ENCODE measurements at places on chromosomes 1 and 21.

DNA sequence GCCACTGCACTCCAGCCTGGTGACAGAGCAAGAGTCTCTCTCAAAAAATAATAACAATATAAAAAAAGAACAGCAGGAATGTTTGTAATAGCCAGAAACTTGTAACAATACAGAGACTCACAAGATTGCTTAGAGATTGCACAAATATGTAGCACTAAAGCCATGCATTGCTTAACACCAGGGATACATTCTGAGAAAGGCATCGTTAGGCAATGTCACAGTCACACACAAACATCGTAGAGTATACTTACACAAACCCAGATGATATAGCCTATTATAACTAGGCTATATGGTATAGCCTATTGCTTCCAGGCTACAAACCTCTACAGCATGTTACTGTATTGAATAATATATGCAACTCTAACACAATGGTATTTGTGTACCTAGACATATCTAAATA lies 45.3 kb downstream of the GPATCH2 start:
- no peak for DNase-seq

DNA sequence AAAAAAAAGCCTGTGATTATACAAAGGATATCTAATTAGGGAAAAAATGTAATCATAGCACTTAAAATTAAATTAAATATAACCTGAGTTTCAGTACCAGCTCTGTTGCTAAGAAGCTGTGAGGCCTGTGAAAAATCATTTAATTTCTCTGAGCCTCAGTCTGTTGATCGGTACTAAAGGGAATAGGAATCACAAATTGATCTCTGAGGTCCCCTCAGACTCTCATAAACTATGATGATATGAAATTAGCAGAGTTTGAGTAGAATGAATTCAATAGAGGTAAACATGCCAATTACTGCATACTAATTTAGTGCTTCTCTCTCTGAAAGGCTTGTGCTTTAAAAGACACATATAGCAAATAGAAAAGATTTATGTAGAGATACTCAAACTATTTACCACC lies 416.8 kb upstream of the NCAM2 start:
- no peak for DNase-seq

DNA sequence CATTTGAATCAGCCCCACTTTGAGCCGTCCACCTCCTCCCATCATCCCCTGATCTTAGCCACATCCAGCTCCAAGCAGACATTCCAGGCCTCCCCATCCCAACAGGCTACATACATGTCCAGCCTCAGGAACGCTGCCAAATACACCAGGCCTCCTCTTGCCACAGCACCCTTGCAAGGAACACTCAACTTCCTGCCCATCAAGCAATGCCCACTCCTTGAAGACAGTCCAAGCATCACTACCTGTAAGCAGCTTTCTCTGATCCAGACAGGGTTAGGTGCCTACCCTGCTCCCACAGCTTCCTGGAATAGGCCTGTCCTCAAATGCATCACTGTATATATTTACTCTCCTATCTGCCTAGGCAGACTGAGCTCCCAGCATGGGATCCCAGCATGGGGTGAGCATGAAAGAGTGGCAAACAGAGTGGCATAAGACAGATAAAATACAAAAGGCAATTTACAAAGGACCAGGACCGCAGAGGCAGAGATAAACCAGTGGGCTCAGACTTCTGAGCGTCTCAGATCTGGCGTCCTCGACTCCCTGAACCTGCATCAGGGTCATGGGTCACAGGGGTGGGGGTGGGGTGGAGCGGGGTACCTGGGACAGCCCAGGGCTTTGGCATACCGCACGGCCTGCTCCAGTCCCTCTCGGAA lies 816 bp downstream of the HYI start:
- DNase-seq = no peak

GRCh38 chr1:95604771-95605170 lies 370.8 kb downstream of the RWDD3 start:
- DNase-seq = no peak

DNA sequence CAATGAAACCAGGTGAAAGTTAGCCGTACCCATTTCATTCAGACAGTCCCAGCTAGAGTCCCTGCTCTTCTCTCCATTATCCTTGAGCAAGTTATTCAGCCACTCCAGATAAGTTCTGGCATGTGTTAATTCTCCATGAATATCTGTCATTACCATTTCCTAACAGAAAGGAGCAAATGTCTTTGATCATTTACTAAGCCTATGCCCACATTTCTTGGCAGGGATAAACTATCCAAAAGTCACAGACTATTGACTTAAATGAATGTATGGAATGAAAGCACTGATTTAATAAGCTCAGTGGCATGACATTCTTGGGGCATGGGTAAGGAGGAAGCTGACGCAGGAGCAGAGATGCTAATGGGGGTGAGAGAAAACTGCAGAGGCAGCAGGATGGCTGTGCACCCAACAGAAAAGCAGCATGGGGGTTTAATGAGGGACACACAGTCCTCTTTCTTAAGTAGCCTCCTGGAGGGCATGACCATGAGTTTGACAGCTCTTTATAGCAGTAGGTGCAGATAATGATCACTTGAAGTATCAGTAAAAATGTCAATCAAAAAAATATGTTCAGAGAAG lies 17.6 kb upstream of the DHCR24 start:
- DNase-seq = no peak

DNA sequence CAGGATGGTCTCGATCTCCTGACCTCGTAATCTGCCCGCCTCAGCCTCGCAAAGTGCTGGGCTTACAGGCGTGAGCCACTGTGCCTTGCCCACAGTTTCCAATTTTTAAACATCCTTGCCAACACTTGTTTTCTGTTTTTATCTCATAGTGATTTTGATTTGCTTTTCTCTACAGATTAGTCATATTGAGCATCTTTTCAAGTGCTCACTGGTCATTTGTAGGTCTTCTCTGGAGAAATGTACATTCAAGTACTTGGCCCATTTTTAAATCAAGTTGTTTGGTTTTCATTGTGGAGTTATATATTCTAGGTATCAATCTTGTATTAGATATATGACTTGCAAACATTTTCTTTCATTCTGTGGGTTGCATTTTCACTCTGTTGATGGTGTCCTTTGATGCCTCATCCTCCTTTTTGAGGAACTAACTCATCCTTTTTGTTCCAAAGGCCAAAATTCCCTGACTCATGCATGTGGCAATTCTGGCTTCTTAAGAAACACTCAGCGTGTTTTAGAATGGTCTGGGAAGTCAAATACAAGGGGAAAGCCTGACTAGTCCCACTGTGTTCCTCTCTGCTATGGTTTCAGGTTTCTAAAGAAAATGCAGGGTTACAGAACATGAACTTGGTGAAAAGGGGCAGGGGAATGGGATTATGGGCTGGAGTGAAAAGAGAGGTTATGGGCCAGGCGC lies 37.3 kb downstream of the PTAFR start:
- DNase-seq = no peak

DNA sequence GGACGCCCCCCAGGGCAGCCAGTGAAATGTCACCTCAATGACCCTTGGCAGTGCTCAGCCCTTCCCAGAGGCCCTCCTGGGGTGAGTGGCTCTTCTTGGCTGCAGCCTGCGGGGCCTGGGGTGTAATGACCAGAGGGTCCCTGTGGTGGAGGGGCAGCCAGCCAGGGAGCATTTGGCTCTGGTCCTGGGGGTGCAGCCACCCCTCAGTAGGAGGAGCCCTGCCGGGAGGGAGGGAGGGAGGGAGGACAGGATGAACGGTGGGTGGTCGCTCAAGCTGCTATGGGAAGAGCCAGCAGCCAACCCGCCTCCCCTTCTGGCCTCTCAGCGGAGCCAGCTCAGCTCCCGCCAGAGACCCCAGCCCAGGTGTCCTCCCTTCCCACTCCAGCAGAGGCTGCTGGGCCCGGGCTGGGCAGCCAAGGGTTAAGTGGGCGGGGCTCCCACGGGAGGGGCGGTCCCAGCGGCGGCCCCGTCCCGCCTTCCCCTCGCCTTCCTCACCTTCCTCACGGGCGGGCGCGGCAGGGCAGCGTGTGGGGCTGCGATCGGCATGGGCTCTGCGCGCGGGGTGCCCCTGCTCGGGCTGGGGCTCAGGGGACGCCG lies 9.0 kb upstream of the PLCH2 start:
- DNase-seq = no peak

DNA sequence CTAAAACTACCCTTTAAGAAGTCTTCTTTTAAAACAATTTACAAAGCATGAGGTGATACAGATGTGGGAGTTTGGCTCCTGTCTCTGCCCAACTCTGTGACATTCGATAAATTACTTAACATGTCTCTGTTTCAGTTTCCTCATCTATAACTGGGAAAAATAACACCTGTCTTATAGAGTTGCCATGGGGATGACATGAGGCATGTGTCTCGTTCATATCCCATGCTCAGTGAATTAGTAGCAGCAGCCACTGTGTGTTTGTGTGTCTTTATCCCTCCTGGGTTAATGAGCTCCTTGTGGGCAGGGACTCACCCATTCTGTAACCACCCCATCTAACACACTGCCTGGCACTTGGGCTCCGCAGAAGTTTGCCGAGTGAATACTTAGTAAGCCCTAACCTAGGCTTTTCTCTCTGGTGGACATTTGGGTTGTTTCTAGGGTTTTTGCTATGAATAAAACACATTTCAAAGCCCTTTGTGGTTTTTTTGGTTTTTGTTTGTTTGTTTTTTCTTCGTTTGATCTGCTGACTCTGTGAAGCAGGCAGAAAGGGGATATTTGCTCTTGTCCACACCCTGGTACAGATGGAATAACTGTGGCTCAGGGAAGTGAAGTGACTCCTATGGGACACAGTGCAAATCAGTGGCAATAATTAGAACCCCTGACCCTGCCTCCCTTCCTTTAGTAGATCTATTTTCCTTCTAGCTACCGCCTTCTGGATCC lies 797 bp upstream of the KCNJ9 start:
- no peak for DNase-seq

- no peak for DNase-seq
These were observed 83.1 kb downstream of the PTBP2 start for GRCh38 chr1:96804648-96805047.

DNA sequence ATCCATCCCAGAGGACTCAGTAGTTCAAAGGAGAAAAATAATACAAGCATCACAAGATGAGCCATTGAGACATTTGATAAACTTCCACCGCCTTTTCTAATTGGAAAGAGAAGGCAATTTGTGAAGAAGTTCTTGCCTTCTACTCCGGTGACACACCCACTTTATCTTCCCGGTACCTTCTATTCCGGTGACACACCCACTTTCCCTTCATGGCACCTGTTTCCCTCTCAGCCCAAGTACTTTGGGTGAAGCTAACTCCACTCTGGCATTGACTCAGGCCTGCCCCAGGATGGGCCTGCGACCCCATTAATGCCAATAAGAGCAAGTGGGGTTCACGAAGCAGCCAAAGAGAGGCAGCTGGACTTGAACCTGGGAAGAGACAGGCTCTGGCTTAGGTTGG lies 38.2 kb downstream of the CLDN14 start:
- DNase-seq = no peak

- DNase-seq = no peak
These were observed 47.1 kb downstream of the WNT9A start for GRCh38 chr1:227900571-227901051.

DNA sequence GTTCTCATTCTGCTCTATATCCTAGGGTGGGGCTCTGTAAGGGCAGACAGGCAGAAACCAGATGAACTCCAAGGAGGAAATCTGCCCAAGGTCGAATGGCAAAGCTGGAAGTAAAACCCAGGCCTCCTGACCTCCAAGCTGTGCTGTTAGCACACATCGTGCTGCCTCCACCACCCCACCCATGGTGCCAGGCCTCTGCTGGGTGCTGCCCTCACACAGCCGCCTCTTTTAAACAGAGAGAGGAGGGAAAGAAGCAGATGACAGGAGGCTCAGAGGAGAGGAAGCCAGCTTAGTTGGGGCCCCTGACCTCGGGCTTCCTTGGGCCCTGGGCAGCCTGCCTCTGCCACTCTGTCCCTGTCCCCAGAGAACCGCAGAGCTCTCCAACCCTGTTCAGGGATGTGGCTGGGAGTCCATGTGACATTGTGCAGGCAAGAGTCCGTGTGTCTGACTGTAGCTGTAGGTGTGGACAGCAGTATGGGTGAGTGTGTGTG lies 1.1 kb downstream of the SYNC start:
- DNase-seq = no peak

GRCh38 chr1:243421784-243422183 lies 165.9 kb downstream of the SDCCAG8 start:
- DNase-seq = peak; percentile 1

DNA sequence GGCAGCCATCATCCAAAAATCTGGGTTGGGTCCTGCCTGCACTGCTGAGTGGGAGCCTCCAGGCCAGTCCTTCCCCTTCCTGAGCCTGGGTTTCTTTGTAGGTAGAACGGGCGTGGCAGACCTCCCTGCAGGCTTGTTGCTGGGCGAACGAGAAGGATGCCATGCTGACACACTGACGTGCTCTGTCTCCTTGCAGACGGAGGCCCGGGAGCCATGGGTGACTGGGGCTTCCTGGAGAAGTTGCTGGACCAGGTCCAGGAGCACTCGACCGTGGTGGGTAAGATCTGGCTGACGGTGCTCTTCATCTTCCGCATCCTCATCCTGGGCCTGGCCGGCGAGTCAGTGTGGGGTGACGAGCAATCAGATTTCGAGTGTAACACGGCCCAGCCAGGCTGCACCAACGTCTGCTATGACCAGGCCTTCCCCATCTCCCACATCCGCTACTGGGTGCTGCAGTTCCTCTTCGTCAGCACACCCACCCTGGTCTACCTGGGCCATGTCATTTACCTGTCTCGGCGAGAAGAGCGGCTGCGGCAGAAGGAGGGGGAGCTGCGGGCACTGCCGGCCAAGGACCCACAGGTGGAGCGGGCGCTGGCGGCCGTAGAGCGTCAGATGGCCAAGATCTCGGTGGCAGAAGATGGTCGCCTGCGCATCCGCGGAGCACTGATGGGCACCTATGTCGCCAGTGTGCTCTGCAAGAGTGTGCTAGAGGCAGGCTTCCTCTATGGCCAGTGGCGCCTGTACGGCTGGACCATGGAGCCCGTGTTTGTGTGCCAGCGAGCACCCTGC lies 1.4 kb downstream of the GJA4 start:
- DNase-seq = no peak

DNA sequence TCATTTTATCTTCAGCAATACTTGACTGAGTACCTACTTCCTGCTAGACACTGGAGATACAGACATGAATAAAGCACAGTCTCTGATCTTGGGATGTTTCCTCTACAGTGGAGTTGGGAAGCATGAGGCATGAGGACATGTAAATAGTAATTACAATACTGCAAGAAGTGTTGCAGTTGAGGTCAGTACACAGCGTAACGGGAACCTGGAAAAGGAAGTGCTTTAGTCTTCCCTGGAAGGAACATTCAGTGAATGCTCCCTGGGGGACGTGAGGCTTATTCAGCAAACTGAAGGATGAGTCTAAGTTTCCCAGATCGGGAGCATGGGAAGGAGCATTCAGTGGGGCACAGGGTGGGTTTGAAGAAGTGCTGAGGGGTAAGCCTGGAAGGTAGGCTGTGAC lies 112.4 kb downstream of the PIK3R3 start:
- DNase-seq = no peak

DNA sequence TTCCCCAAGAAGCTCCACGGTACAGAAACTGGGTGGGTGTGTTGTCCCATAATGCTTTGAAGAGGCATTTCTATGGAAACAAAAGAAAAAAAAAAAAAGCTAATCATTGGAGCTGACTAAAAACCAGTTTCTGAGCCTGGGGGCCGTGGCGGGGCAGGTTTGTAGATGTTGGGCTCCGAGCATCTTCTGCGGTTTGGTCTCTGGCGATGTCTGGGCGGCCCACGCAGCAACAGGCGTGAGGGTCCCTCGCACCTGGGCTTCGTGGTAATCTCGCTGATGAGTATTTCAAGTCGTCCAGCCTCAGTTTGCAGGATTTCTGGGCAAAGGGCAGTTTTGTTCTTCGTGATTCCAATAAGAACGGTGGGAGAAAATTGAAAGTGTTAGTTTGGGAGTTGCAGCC lies 6.8 kb downstream of the TP73 start:
- no peak for DNase-seq

GRCh38 chr1:75373542-75374159 lies 237.3 kb downstream of the SLC44A5 start:
- no peak for DNase-seq

GRCh38 chr1:36807262-36807661 lies 227.1 kb downstream of the GRIK3 start:
- DNase-seq = no peak
